RPMI7951 (cell line): ENCODE measurements at places on chromosomes 3 and 15. TPM values are rescaled to one million over a fixed set of nuclear protein-coding genes. Genes with fewer than 3 reads are reported as not detected.

Gene RETNLB
- not detected in 2 replicates for total RNA-seq

Gene TUSC7
- not detected in 2 replicates for total RNA-seq

Gene STRIT1
- not detected in 2 replicates for total RNA-seq

Gene LRRC34
- total RNA-seq: 8.5 and 9.4 TPM in 2 replicates

Gene CX3CR1
- under 0.01 TPM in 1 of 2 replicates, not detected in the other for total RNA-seq
